ENCODE measurements at places on chromosomes 7 and 10.

DNA sequence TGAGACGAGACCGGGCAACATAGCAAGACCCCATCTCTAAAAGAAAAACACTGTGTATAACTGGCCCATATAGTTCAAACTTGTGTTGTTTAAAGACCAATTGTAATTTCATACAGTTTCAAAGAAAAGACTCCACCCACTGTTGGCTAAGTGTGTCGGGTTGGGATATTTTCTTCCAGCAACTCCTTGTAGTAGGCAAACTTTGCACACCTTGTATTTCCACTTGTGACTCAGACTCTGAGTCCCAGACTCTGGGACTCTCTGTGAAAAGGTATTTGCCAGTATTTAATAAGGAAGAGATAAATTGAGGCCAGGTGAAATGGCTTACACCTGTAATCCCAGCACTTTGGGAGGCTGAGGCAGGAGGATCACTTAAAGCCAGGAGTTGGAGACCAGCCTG, 29.3 kb upstream of the RHBDD2 start:
- DNase-seq, result no peak

GRCh38 chr7:104367926-104368325, 39.5 kb downstream of the LHFPL3 start:
- DNase-seq, result no peak

DNA sequence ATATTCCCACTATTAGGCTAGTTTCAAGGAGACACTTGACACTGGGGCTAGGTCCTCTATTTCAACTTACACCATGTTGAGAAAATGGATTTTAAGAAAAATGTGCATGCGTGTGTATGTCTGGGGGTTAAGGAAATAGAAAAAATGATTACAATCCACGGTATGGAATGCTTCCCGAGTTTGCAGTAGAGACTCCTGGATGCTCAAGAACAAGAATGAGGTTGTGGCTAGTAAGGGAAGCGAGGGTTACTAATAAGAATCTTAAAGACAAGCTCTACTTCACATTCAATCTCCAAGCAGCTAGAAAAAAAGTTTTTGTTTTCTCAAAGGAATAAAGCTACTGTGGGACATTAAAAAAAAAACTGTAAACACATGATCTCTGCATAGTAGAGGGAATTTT, 54.7 kb downstream of the ANK3 start:
- DNase-seq, result no peak

- DNase-seq, result no peak
Observed at GRCh38 chr10:104273899-104274575, 5.1 kb downstream of the GSTO2 start.

- DNase-seq, result no peak
Observed at GRCh38 chr10:128072941-128073645, 53.1 kb downstream of the MKI67 start.

DNA sequence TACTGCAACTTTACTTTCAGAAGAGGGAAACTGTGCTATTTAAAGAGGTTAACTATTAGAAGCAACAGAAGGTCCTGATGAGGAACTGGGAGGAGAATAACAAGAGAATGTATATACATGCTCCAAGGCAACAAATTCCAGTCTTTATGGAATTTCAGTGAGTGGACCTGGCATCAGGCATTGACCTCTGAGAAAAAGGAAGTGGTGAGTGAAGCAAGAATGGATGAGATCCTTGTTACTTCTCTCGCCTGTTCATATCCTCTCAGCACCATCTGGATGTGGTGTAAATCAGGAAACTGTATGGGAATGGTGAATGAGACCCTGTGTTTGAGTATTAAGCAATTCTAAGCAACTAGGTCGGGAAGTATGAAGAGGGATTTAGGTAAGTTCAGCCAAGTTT, 30.3 kb upstream of the KBTBD2 start:
- no peak for DNase-seq

GRCh38 chr10:120735773-120736371, 115.3 kb upstream of the WDR11 start:
- DNase-seq, result no peak

- DNase-seq, result no peak
Observed at GRCh38 chr7:26454180-26454579, 162.5 kb downstream of the SNX10 start.

DNA sequence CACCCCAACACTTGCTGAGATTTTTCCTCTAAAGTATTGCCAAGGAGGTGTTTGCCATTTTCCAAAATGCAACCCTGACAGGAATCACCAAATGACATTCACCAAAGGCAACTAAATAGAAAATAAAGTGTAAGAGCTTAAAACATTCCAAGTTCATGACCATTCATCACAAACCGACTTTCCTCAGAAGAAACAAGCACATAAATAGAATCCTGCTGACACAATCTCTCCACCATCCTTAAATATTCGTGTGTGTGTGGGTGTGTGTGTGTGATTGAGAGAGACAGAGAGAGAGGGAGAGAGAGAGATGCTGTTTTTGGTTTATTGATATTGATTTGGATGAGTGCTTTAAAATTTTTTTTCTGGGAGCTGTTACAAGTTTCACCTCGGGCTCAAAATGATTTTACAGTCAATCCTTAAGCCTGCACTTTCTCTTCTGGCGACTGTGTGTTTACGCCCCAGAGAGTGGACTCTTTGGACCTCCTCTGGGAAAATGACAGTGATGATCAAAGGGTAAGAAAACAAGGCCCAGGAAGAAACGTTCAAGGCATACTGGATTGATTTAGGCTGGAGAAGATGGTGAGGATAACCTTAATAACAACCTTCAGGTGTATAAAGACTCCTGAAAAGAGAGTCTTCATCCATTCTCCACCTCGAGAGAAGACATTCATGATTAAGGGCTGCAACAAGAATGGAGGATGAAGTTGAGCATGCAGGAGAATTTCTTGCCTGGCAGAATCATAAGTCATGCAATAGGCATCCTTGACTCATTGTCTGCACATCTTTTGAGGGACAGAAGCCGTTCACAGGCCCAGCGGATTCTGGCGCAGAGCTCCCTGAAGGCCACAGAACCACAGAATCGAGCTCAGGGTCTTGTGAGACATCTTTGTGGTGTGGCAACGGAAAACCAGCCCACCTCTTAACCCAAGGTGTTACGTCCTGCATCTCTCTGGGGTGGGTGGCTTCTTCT, 104.4 kb upstream of the FGFR2 start:
- no peak for DNase-seq

DNA sequence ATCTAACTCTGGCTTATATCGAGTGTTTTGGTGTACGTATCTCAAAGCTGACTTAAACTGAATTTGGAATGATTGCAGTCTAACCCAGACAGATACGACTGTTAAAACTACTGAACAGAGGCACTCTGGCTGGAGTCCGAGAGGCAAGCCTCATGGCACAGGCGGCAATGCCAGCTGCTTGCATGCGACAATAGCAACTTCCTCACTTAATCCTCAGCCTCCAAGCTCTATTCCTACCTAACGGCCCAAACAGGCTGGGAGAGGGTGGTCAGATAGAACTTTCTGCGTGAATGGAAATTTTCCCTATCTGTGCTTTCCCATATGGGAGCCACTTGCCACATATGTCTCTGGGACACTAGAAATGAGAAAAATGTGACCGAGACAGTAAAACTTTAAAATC, 292.0 kb upstream of the KLF6 start:
- DNase-seq, result no peak

- DNase-seq, result peak; percentile 42
Observed at GRCh38 chr10:51074238-51075028, at the start of gene PRKG1. TSS of gene PRKG1 (plus strand) at chr10:51074487.

- DNase-seq, result no peak
Observed at GRCh38 chr10:78332657-78333056, 299.0 kb downstream of the RPS24 start.

- no peak for DNase-seq
Observed at GRCh38 chr7:29352041-29352440, 157.5 kb downstream of the CHN2 start.

DNA sequence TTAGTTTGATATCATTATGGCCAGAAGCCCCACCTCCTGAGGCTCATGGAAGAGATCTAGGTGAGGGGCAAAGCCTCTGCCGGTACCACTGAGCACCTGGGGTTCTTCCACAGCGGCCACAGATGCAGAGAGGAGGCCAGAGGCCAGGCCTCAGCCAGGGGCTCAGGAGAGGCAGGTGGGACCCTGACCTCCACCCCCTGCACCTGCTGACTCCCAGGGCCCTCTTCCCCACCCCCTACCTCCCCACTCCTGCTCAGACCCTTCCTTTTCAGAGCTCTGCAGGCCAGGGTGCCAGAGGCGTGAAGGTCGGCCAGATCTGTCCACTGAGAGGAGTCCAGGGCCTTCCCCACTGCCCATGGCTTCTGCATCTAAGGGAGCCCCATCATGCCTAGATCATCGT, 178.7 kb upstream of the PPP2R2D start:
- no peak for DNase-seq

DNA sequence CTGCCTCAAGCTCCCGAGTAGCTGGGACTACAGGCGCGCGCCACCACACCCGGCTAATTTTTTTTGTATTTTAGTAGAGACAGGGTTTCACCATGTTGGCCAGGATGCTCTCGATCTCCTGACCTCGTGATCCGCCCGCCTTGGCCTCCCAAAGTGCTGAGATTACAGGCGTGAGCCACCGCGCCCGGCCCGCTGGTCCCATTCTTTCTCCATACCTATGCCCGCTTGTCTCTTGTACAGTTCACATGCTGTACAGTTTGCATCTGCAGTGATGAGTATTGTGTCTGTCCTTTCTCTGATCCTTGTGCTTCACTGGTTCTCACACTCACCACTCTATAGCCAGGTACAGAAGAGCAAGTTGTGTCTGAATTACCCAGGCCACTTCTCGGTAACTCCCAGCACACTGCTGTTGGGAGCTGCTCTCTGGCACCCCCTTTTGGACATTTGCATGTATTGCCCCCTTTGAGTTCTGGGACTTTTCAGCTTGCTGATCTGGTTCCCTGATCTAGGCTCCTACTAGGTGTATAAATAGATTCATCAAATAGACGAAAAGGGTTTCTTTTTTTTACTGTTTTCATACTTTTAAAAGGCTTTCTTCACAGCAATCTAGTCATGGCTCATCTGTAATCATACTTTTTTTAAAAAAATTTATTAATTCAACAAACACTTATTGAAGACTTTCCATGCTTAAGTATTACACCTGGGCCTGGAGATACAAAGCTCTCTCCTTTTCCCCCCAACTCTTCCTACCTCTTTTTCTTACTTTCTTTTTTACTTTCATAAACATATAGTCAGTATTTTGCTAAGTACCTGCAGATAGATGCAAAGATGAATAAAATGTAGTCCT, 53.5 kb downstream of the AOAH start:
- peak; percentile 28 for DNase-seq

GRCh38 chr10:126972635-126973414, 67.6 kb downstream of the DOCK1 start:
- no peak for DNase-seq

DNA sequence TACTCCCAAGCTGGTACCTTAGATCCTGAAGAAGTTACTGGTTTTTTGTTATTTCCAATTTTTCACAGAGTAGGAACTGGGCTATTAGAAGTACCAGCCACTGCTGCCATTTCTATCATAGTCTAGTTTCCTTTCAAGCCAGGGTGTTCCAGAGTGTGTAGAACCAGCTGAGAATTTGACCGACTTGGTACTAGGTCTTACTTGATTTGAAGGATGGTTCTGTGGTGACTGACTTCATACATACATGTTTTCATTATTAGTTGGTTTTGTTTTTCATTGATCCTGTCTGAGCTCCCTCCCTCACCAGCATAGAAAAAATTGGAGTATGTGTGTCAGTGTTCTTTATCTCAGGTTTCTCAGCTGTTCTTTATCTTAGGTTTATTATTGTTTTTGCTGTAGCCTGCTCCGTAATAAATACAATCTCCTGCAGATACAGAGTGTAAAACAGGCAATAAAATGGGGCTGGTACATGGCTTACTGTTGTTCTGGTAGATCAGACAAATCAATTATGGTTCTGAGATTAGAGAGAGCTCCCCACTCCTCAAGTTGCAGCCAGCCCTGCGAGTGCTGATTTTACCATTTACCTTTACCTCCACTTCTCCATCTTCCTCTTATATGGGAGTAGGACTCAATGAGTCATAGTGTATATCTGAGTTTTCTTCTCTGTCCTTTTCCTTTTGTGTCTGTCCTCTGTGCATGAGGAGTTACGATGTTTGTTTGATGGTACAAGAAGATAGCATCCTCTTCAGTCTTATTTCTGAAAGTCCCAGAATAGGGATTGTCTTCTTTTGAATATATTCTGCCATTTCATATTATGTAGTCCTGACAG, 122.6 kb downstream of the LRRC4 start:
- no peak for DNase-seq

DNA sequence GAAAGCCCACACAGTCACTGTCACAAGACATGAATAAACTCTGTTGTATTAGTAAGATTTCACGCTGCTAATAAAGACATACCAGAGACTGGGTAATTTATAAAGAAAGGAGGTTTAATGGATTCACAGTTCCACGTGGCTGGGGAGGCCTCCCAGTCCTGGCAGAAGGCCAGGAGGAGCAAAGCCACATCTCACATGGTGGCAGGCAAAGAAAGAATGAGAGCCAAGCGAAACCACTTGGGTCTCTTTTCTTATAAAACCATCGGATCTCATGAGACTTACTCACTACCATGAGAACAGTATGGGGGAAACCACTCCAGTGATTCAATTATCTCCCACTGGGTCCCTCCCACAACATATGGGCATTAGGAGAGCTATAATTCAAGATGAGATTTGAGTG, 110.2 kb downstream of the ST8SIA6 start:
- DNase-seq, result no peak

GRCh38 chr7:57274535-57275283, 142.5 kb upstream of the ZNF479 start:
- DNase-seq, result no peak

DNA sequence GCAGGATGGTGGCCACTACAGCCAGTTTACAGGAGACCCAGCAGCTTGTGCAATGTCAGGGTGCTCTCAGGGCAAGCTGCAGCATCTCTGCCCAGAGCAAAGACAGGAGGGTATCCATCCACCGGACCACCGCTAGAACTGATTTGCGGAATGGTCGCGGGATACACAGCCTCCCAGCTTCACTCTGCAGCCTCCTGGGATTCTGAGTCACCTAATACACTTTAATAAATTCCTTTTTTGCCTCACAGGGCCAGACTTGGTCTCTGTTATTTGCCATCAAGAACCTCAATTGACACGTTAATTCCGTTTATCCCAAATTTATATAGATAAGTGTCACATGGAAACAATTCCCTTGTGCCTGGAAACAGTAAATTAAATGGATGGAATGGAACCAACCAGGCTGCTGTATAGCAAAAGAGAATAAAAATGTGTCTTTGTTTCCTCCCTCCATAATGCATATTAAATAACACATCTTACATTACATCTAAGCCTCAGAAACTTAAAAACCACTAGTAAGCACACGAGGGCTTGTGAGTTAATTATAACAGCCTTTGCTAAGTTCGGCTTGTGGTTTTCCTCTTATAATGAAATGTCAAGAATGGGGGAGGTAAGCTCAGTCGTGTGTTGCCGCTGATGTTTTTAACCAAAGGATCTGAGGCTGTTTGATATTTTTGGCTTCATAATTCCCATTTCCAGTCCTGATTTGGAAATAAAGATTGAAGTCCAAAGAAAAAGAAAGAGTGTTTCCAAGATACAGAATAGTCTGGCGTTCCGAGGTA, 52.1 kb downstream of the ADRB1 start:
- no peak for DNase-seq

Data from NCI-H446 treated with DMSO at 0.1 percent for 48 hours (cell line).